ENCODE measurements at places on chromosomes 12 and 14.

GRCh38 chr12:41479426-41479825 is 291.3 kb downstream of the PDZRN4 start:
- no peak for DNase-seq

- no peak for DNase-seq
Measured at GRCh38 chr14:95235351-95235750, 78.0 kb upstream of the DICER1 start.

- no peak for DNase-seq
Measured at GRCh38 chr14:56120091-56120691, 2.0 kb downstream of the PELI2 start.

- no peak for DNase-seq
Measured at GRCh38 chr14:61596990-61597389, 98.3 kb upstream of the HIF1A start.

DNA sequence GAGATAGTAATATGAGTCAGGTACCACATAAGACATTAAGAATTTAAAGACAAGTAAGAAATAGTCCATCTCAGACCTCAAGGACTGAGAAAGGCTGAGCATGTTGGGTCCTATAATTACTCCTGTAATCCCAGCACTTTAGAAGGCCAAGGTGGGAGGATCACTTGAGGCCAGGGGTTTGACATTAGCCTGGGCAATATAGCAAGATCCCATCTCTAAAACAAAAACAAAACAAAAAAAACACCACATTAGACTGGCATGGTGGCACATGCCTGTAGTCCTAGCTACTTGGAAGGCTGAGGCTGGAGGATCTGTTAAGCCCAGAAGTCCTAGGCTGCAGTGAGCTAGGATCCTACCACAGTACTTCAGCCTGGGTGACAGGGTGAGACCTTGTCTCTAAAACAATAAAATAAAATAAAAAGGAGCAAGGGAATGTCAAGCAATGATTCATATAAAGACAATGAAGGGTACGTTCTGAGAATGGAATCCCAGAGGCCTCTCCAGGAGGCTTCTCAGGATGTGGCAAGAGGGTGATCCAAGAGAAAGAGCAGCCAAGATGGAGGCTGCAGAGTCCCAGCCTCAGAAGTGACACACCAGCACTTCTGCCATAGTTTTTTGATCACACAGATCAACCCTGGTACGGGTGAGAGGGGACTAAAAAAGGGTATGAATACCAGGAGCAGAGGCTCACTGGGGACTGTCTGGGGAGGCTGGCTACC is 206.4 kb downstream of the CRADD start:
- no peak for DNase-seq

- no peak for DNase-seq
Measured at GRCh38 chr14:89237921-89238529, 179.0 kb downstream of the FOXN3 start.

GRCh38 chr14:56153267-56153666 is 35.1 kb downstream of the PELI2 start:
- DNase-seq = no peak

DNA sequence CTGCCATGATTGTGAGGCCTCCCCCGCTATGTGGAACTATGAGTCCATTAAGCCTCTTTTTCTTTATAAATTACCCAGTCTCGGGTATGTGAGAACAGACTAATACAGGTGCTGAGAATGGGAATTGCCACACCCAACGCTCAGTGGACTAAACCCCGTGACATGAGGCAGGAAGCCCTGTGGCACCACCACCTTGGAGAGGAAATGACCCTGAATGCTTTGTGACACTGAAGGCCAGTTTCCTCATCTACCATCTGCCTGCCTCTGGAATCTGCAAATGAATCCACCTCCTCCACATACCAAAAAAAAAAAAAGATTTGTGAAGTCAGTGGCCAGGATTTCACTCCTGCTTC is 41.6 kb downstream of the NT5DC3 start:
- no peak for DNase-seq

DNA sequence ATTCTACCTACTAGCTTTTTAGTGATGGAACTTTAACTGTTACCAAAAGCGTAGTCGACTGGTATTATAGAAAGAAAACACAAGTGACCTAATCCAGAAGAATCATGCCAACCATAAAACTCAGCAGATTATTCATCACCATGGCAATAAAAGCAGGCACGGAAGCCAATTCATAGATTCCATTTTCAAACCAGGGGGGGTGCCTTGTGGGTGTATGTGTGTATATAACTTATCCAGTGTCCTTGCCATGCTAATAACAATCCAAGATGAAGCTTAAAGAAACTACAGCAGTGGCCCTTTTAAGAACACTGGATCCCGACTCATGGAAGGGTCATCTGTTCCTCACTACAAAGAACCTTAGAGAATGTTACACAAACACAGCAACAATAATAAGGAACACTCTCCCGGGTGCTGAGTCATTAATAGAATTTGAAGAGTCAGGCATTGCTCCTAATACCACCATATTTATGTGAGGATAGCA is 61.0 kb downstream of the EPS8 start:
- DNase-seq = no peak

DNA sequence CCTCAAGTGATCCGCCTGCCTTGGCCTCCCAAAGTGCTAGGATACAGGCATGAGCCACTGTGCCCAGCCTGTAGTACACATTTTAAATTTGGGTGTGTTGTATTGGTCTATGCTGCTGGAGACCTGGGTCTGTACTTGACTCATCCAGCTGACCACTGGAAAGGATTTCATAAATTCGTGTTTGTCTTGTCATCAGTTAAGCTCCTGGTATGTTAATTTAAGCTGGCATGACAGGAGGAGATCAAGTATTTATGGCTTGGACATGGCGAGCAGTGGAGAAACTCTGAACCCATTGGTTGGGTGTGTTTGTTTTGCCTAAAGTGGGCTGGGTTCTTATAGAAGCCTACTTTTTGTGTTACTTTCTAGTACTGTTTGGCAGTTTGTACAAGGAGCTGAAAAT is 24.2 kb downstream of the YY1 start:
- DNase-seq = no peak

- DNase-seq = no peak
Measured at GRCh38 chr12:107522692-107523477, 162.7 kb upstream of the PWP1 start.

DNA sequence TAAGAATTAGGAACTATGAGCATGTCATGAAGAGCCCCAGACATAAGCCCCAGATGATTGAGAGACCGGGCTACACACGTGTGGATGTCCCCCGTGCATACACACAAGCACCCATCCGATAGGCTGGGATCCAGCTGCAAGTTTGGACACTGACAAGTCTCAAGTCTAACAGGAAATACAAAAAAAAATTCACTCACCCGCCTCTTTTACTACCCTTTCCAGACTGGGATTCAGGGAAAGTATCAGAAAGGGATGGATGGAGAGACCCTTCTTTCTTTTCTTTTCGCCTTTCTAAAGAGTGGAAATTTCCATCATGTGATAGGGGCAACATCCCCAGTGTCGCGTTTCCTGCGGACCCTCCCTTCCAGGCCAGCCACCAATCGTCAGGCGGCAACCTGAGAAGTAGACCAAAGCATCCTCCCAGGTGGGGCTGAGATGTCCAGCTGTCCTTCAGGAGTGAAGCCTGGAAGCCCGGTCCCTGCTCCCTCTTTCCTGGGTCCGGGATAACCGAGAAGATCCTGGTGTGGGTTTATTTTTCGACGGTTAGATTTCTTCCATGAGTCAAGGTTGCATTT is 6.4 kb upstream of the SLC38A4 start:
- DNase-seq = no peak

GRCh38 chr12:30847259-30847658 is 79.3 kb upstream of the TSPAN11 start:
- no peak for DNase-seq

DNA sequence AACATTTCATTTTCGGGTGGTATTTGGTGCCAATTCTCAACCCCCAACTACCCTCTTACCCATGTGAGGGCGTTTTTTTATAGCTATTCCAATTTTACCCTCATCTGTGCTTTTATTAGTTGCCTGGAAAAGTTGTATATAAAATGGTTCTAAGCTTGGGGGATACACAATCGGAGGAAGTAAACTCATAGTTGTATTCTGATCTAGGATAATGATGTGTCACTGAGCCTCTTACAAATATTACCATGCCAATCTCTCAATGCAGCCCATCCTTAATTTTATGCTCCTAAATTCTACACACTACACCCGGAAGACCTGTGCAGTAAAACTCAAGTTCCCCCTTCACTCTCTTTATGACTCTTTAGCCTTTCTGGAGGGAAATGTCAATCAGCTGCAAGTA is 1206.5 kb upstream of the FLRT2 start:
- no peak for DNase-seq

GRCh38 chr12:25644979-25645378 is 91.9 kb upstream of the LMNTD1 start:
- no peak for DNase-seq

DNA sequence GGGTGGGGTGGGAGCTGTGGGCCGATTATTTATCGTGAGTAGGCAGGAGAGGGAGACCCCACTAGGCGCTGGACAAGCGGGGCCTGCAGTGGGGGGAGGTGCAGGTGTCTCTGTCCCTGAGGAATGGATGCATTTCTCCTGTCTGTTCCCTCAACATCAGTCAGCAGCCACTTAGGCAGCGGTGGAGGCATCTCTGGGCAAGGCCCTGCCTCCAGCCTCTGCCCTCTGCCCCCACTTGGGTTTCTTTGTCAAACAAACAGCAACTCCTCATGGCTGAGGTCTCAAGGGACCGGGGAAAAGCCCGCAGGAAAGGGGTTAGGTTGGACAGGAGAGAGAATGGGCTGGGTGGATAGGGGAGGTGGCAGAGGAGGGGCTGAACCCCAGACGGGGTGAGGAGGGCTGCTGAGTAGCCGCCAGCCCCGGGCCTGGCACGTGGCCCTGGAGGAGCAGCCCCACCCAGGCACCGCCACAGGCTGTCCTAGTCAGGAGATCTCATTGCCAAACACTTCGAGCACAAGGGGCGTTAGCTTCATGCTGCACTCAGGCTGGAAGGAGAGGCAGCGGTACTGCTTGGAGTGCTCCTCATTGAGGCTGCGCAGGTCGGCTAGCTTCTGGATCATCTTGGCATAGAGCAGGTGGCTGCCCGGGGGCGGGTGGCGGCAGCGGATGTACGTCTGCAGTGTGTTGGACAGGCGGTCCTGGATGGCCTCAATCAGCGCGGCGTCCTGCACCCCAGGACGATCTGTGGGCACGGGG is 24.7 kb upstream of the HDAC7 start:
- no peak for DNase-seq

GRCh38 chr12:106369624-106370346 is 12.2 kb downstream of the POLR3B start:
- DNase-seq = no peak

GRCh38 chr12:1919763-1920162 is 1.3 kb upstream of the CACNA2D4 start:
- no peak for DNase-seq
